NCI-H1092 treated with DMSO at 0.1 percent for 48 hours (cell line): ENCODE measurements at places on chromosomes 4 and X.

DNA sequence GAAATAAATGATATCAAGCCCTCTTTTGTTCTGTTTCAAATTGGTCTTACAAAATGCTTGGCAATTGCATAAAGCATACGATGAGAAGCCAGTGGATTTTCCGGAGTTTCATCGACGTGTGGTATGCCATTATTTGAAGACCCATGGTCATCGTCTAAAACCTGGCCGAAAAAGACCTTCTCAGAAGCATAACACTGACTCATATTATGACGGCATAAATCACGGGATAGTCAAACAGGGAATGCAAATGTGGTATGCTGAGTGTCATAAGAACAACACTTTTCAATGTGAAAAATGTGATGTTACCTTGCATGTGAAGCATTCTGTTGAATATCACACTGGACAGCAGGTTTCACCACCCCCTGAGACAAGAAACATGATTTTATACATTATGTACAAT, 695.2 kb downstream of the GRXCR1 start:
- DNase-seq: no peak

GRCh38 chrX:20197641-20198210, 56.1 kb upstream of the EIF1AX start:
- DNase-seq: no peak

- no peak for DNase-seq
These were observed 74.4 kb downstream of the SLC9B1 start for GRCh38 chr4:102945066-102945465.

GRCh38 chr4:5795580-5795979, 84.6 kb downstream of the EVC start:
- DNase-seq: no peak

GRCh38 chrX:64853424-64853823, 122.8 kb downstream of the ZC4H2 start:
- no peak for DNase-seq

DNA sequence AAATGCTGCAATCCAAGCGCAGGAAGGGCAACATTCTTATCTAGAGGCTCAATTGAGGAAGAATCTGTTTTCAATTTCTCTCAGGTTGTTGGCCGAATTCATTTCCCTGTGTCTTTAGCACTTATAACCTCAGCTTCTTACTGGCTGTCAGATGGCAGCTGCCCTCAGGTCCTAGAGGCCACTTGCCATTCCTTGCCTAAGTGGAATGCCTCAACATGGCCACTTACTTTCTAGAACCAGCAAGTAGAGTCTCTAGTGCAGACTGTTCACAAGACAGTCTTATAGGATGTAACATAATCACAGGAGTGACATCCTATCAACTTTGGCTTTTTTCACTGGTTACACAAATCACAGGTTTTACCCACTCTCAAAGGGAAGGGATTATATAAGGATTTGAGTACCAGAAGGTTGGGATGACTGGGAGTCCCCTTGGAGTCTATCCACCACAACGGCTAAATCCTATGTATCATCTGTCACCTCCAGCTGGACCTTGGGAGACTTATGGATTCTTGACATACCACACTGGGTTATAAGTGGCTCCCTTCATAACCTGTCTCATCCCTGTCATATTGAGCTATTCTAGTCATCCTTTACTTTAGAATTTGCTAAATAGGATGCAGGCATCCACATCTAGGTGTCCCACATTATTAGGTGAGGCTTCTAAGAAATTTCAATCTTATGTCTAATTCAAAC, 297.9 kb upstream of the CTSO start:
- DNase-seq: no peak

DNA sequence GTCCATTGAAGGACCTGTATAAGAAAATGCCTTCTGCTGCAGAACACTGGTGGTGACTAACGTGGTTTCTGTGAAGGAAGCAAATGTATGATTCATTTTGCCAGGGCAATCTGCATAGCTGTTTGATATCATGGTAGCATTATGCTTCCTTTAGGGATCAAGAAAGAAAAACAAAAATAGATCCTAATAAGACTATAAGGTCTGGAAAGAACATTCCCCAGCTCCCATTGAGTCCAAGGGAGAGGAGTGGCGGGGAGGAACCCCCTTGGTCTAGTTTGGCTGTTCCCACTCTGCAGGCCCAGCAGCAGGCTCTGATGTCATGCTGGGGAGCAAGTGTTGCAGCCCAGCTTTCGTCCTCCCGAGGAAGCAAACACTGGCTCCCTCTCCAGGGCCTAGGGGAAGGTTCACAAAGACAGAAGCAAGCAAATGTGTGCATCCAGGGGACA, 154.5 kb upstream of the GALNT7 start:
- no peak for DNase-seq

- no peak for DNase-seq
These were observed 82.5 kb downstream of the PJA1 start for GRCh38 chrX:69082753-69083150.

DNA sequence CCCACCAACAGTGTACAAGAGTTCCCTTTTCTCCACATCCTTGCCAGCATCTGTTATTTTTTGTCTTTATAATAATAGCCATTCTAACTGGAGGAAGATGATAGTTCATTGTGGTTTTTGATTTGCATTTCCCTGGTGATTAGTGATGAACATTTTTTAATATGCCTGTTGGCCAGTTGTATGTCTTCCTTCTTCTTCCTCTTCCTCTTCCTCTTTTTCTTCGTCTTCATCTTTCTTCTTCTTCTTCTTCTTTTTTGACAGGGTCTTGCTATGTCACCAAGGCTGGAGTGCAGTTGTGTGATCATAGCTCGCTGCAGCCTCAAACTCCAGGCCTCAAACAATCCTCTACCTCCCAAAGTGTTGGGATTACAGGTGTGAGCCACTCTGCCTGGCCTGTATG, 87.4 kb downstream of the CCDC160 start:
- no peak for DNase-seq

- no peak for DNase-seq
These were observed 4.1 kb downstream of the ZNF280C start for GRCh38 chrX:130264573-130264972.

DNA sequence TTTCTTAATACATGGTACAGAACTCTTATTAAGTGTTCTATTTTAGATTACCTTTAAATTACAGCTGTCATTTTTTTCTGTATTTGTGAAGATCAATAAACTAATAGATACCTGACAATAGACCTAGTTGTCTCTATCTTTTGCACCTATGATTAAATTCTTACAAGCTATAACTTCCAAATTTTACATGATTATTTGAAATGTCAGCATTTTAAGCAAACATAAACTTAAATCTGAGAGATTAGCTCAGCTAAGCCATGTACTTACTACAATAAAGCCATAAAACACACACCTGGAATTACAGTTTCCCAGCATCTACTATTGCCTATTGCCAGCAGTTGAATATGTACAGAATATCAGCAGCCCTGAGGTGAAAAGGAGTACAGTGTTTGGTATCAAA, 118.8 kb downstream of the UGT8 start:
- DNase-seq: no peak

- no peak for DNase-seq
These were observed 202.2 kb upstream of the GPRIN3 start for GRCh38 chr4:89509708-89510281.

- DNase-seq: no peak
These were observed 77.3 kb upstream of the MSX1 start for GRCh38 chr4:4781936-4782707.

GRCh38 chr4:38894322-38894982, 26.8 kb downstream of the FAM114A1 start:
- no peak for DNase-seq

- DNase-seq: no peak
These were observed 17.4 kb downstream of the QDPR start for GRCh38 chr4:17494258-17495190.

- DNase-seq: no peak
These were observed 244.5 kb upstream of the PITX2 start for GRCh38 chr4:110867251-110867960.

DNA sequence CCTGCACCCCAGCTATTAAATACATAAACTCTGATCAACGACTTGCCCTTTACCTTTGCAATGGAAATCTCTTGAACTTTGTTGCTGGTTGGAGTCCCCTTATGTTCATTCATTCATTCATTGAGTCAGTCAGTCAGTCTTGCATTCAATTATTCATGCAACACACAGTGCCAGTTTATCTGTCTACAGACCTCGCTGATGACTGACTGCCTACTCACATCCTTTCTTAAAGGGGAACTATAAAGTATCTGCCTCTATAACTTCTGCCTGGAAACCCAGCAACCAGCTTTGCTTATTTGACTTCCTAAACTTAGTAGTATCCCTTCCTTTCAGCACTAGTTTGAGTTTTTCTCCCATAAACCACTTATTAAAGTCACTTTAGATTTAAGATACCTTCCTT, 620.8 kb upstream of the ADGRL3 start:
- no peak for DNase-seq

GRCh38 chr4:108049406-108049805, 59.7 kb downstream of the HADH start:
- DNase-seq: no peak

DNA sequence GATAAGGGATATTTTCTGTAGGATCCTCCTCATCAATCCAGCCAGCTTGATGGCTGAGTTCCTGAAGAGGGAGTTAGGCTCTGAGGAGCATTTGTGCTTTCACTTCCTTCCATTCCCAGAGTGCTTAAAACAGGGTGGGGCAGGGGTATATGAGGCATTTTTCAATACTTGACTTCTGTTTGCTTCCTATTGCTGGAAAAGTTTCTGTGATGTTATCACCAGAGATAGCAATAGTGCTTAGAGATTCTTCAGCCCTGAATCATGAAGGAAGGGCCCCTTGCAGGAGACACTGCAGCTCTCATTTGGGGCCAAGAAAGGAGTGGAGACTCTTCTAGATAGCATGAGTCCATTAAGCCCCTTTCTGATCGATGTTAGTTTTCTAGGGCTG, 166.7 kb upstream of the RPS6KA3 start:
- no peak for DNase-seq

- DNase-seq: no peak
These were observed 4.9 kb downstream of the DCAF16 start for GRCh38 chr4:17805580-17806155.

- no peak for DNase-seq
These were observed 273.2 kb upstream of the EMCN start for GRCh38 chr4:100790836-100791615.

- DNase-seq: no peak
These were observed 87.1 kb upstream of the FAM9C start for GRCh38 chrX:13131396-13132137.

DNA sequence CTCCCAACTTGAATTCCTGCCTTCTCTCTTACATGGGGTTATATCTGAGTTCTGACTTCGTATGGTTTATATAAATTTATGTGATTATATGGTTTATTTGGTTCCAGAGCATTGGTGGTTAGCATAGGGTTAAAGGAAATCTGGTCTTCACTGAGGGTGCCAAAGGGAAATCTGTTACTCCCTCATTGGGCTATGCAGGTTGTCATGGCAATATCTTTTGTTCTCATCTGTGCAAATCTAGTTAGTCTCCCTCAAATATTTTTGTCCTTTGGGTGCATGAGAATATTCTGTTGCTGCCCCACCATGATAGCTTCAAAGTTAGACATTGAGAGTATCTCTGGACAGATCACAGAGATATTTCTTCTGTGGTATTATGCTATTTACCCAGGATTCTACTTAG, 71.8 kb upstream of the OTUD4 start:
- no peak for DNase-seq

DNA sequence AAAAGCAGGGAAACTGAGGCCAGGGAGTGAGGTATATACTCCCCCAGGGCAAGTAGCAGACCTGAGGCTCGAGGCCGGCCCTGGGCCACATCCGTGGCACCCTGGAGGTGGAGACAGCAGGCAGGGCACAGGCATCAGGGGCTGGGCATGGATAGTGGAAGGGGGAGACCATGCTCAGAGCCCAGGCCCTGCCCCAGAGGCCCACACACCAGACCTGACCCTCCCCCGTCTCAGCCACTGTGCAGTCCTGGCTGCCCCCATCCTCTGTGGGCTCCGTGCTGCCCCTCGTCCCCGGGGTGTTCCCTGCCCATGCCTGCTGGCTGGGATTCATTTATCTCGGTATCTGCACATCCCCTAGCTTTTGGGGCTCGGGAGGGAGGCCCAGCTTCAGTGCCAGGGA, 103.1 kb upstream of the NKX1-1 start:
- no peak for DNase-seq

- DNase-seq: no peak
These were observed 272.1 kb upstream of the TRAM1L1 start for GRCh38 chr4:117357437-117357836.

GRCh38 chr4:35653451-35653850, 590.9 kb downstream of the ARAP2 start:
- no peak for DNase-seq

DNA sequence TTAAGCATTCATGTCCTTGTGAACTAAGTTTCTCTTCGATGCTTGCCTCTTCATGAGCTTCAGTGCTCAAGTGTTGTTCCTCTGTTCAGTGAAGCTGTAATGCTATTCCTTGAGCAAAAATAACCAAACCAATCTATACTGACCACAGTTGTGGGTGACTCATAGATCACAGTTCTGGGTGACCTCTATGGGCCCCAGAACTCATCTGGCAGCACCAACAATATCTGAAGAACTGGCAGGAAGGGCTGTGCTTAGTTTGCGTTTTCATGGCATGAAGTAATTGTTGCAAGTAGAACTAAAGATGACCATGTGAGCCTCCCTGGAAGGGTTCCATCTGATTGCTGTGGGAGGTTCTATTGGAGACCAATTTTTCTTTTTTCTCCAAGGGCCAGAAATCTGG, 106.2 kb downstream of the CCNG2 start:
- no peak for DNase-seq

DNA sequence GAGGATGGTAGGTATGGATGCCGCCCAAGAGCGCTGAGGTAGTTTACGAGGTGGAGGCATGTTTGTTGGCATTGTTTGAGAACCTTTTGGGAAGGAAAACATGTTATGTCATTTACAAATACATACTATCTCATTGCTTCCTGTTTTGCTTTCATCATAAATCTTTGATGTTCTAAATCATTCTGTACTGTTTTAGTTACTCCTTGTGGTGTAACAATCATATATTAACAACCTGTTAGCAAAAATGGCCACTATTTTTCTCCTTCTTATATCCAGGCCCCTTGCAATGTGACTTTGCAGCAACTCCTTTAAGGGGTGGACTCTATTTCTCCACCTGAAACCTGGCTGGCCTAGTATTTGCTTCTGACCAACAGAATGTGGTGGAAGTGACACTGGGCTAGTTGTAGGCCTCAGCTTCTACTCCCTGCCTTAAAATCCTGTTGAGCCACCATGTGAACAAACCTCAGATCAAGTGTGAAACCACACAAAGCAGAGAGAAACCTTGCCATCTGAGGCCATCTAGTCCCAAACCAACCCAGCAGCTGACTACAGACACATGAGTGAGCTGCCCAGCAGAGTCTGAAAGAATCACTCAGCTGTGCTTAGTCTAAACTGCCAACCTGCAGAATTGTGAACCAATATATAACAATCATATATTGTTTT, 15.8 kb upstream of the CXorf38 start:
- no peak for DNase-seq

GRCh38 chr4:17550549-17550948, 26.4 kb upstream of the LAP3 start:
- DNase-seq: no peak

- DNase-seq: no peak
These were observed 21.7 kb upstream of the HEPH start for GRCh38 chrX:66142351-66142750.

DNA sequence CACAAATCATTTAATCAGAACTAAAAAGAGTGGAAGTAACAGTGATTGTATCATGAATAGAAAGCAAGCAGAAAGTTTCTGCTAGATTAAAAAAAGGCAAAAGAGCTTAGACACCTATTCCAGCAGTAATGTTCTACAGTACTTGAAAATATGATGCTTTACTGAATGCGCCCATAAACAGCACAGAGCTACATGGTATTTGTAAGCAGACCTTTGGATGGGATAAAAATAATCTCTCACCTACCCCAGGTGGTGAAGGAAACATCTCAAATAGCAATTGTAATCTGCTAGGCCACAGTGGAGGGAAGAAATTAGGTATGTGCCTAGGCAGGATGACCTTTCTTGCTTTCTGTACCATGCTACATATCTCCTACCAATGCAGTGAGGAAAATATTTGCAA, 280.9 kb upstream of the PRKX start:
- no peak for DNase-seq
